ENCODE measurements at places on chromosomes 5 and 9.

- DNase-seq: no peak
These were observed 663.9 kb upstream of the RGMB start for GRCh38 chr5:98109561-98110006.

GRCh38 chr5:34775886-34776285 is 63.1 kb upstream of the TTC23L start:
- no peak for DNase-seq

- DNase-seq: peak; percentile 89
These were observed 3.8 kb downstream of the IER5L start for GRCh38 chr9:129174102-129174723.

- DNase-seq: no peak
These were observed 136.5 kb downstream of the KIF4B start for GRCh38 chr5:155150012-155150411.

- DNase-seq: no peak
These were observed 6.3 kb upstream of the SLC25A48 start for GRCh38 chr5:135827965-135828781.

GRCh38 chr5:139387611-139388197 is 2.0 kb downstream of the MZB1 start:
- no peak for DNase-seq

GRCh38 chr9:123033352-123033751 is at the start of gene GPR21:
Gene GPR21, plus strand, starts transcription at chr9:123033667. Its CDS starts 900 bp downstream, at chr9:123034567.
- no peak for DNase-seq

GRCh38 chr9:133979921-133980863 is 11.9 kb downstream of the VAV2 start:
- no peak for DNase-seq

GRCh38 chr5:139897342-139897741 is 101.7 kb downstream of the PSD2 start:
- no peak for DNase-seq

DNA sequence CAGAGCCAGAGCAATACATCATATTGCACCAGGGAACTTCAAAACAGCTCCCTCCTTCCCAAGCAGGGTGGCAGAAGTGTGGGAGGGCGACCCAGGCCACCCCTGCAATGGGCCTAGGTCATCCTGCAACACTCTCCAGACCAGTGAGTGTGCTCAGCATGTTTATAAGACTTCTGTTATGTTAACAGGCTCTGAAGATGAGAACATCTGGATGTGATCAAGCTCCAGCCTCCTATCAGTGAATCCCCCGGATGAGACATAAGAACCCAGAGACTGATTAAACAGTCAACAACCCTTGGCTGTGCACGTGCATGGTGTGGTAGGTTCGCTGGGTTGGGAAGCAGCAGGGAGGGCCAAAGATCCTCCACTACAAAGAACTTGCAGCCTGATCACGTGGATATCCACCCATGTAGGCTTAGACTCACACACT is 63.3 kb downstream of the ABCA1 start:
- no peak for DNase-seq

- DNase-seq: peak; percentile 36
These were observed 92.7 kb downstream of the SV2C start for GRCh38 chr5:76175821-76176403.

- no peak for DNase-seq
These were observed 87.6 kb downstream of the ADRB2 start for GRCh38 chr5:148913985-148914431.

DNA sequence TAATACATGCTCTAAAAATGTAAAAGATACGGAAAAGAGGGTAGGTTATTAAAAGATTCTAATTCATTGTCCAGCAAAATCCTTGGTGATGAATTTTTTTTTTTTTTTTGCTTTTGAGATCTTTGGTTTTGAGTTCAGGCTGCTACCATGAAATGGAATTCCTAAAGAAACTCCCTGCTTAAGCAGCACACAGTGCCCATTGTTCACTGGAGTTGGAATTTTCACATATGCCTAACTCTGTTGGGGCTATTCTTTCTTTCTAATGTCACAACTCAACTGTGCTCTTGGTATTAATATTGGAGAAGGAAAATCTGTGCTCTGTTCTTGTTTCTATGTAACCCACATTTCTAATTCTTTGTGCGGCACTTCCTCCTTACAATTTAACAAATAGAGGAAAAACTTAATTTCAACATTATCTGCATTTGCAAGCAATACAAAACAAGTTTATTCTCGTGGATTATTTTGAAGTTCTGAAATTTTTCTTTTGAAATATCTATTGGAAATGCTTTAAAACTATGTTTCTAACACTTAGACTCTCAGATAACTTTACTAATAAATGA is 21.6 kb downstream of the MATR3 start:
- DNase-seq: no peak

- DNase-seq: no peak
These were observed 8.9 kb upstream of the ACTBL2 start for GRCh38 chr5:57491369-57491965.

GRCh38 chr5:98772415-98773213 is 849 bp upstream of the RGMB start:
- DNase-seq: peak; percentile 52

GRCh38 chr5:149424371-149425315 is 45.6 kb upstream of the IL17B start:
- DNase-seq: no peak

DNA sequence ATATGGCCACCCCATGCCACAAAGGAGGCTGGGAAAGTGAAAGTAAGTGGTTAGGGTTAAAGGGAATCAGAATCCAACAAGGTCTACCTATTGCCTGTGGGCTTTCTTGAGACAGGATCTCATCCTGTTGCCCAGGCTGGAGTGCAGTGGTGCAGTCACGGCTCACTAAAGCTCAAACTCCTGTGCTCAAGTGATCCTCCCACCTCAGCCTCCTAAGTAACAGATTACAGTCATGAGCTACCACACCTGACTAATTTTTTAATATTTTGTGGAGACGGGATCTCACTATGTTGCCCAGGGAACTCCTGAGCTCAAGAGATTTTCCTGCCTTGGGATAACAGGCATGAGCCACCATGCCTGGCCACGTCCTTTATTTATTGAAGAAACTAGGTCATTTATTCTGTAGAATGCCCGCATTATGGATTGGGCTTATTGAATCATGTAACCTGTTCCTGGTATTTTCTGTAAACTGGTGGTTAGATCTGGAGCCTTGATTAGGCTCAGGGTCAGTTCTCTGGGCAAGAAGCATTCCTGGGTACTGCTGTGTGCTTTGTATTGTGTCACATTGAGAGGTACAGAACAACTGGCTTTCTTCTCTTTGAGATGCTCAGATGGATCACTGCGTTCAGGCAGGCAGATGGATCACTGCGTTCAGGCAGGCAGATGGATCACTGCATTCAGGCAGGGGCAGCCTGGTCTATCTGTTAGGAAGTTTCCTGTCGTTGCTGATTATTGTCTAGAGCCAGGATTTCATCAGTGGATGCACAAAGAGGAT is 41.6 kb downstream of the ERGIC1 start:
- no peak for DNase-seq

- DNase-seq: no peak
These were observed 185.2 kb downstream of the HSPA4 start for GRCh38 chr5:133236976-133237375.

GRCh38 chr9:84490206-84490841 is 149.8 kb upstream of the SLC28A3 start:
- no peak for DNase-seq

- DNase-seq: no peak
These were observed 3.3 kb downstream of the SEPTIN8 start for GRCh38 chr5:132773601-132774355.

DNA sequence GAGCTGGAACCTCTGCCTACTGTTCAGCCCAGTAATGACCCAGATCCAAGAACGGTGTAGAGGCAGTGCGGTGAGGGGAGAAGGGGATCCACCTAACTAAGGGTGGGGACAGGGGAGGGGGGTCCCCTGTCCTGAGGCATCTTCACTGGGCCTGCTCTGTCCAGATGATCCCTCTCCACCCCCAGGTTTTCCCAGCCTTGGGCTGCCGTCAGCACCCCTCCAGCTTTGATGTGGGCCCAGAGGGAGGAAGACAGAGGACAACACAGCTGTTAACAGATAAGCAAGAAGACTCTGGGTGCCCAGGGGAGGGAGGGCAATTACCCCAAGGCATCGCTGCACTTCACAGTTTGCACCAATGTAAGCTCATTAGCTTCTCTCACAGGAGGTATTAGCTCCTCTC is 19.3 kb downstream of the BICD2 start:
- DNase-seq: no peak

- DNase-seq: no peak
These were observed 4.5 kb downstream of the PRELID2 start for GRCh38 chr5:145830594-145830993.

DNA sequence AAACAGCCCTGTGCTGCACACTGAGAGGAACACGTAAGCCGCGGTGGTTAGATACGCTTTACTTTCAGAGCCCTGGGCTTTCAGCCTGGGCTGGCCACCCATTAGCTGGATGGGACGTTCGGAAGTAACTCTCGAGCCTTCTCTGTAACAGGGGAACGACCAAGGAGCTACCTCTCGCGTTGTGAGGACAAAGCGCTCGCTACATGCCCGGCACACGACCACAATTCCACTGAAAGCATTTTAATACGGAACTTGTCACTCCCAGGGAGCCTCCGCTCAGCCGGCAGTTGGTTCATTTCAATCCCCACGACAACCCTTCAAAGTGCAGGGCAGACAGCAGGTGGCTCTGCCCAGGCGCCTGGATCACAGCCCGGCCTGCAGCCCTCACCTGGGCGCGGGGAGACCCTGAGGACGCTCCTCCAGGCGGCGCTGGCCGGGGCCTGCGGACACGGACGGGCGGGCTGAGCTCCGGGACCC is 368 bp downstream of the SURF1 start:
- DNase-seq: no peak

DNA sequence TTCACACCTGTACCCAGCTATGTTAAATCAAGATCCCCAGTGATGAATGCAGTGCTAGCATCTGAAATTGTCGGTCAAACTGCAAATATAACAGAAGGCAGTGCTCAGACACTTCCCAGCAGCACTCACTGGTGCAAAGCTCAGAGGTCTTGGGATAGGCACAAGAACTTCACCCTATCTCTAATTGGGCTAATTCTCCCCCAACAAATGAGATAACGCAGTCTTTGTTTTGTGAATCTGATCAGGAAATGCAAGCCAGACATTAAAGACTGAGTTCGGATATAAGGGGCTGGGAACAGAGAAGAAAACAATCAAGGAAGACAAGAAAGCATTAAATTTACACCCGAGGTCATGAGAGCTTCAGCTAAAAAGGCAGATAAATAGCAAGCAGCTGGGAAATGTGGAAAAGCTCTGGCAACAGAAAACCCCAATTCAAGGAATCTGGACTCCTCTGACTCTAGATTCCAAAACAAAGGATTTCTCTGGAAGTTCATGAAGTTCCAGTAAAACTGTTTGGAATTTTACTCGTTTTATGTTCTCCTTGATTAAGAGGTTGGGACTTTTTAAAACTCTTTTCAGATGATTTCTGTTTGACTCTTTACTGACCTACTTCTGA is 65.1 kb downstream of the GNA14 start:
- DNase-seq: no peak

- no peak for DNase-seq
These were observed 17.8 kb downstream of the NUDT2 start for GRCh38 chr9:34346873-34347799.

GRCh38 chr5:138490648-138491283 is 25.5 kb downstream of the EGR1 start:
- DNase-seq: no peak

- DNase-seq: no peak
These were observed 2.1 kb downstream of the NSG2 start for GRCh38 chr5:174047472-174048099.

DNA sequence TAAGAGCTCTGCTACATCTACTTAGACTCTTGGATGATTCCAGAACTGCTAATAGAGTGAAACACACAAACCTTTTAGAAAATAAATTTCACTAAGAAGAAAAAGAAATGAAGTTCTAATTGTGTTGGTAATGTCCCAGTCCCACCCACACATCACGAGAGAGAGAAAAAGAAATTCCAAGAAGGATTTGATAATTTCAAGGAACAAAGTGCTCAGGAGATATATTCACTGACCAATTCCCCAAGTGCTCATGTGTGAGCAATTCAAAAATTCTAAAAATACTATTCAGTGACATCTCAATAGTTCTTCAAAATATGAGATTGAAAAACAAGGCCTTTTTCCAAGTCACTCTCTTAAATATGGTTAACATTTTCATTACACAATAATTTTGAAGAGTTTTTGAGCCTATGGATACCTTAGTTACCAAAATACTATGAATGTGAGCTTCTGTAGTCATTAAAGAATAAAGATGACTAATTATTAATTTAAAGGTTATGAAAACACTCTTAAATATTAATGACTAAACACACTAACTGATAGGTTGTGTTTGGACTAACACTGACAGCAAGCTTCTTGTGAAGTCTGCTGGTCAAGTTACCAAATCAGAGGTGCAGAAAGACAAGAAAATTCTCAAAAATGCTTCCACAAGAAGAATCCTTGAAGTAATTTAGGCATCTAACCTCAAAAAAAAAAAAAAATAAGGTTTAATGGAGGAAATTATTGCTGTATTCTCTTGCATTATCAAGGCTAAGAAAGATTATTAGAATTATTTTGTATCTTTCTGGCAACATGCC is 245.3 kb downstream of the PDE4D start:
- DNase-seq: no peak

DNA sequence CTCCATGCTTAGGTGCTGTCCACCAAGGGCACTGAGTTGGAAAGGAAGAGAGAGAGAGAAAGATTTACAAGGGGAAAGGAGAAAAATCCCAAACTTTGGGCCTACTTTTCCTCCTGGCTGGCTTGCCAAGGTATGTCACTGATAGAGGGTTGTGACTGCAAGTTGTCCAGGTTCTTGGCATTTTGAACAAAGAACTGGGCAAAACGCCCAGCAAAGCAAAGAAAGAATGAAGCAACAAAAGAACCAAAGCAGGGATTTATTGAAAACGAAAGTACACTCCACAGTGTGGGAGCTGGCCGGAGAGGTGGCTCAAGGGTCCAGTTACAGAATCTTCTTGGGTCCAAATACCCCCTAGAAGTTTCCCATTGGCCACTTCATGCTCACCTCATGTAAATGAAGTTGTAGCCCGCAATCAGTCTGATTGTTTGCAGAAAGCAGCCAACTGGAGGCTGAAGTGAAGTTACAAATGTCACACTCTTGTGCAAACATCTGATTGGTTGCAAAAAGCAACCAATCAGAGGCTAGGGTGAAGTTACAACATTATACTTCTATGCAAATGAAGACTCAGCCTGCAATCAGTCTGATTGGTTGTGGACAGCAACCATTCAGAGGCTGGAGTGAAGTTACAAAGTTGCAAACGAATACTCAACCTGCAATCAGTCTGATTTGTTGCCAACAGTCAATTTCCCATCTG is 263.5 kb downstream of the YTHDC2 start:
- DNase-seq: no peak

- DNase-seq: no peak
These were observed 83.8 kb downstream of the HMCN2 start for GRCh38 chr9:130349398-130349797.

Measured in activated CD4-positive, alpha-beta T cell treated with anti-CD3 and anti-CD28 coated beads, Interleukin-2, amount 50 U/mL, for 48 hours (primary cell).